ENCODE measurements at places on chromosomes 7 and 10.

DNA sequence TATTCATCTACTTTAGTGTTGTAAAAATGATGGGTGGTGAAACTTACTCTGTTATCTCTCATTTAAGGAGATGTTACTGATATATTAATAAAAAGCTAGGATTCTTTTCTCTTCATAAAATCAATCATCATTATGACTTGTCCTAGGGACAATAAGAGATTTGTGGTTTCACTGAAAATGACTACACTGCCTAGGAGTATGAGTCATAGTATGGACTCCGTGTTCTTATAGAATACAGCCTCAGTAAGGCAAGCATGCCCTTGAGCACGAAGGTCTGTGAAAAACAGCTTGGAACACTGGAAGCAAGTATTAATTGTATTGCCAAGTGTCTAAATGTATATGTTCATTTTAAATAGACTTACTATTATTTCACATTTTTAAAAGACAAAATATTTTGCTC, 749.2 kb upstream of the PCDH15 start:
- no peak for DNase-seq

DNA sequence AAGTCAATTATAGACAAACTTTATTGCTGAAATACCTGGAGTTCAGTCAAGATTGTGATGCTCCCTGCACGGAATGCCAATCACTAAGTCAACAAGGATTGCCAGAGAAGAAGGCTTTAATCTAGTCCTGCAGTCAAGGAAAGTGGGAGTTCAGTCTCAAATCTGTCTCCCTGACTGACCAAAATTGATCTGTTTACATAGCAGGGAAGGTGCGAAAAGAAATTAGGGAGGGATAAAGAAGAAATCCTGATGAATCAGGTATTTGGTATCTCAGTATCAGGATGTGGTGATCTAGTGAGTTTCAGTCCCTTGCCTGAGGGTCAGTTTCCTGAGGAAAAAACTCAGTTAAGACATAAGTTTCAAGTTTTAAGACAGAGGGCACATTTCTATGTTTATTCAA, 2.1 kb upstream of the AKR1D1 start:
- DNase-seq: no peak

DNA sequence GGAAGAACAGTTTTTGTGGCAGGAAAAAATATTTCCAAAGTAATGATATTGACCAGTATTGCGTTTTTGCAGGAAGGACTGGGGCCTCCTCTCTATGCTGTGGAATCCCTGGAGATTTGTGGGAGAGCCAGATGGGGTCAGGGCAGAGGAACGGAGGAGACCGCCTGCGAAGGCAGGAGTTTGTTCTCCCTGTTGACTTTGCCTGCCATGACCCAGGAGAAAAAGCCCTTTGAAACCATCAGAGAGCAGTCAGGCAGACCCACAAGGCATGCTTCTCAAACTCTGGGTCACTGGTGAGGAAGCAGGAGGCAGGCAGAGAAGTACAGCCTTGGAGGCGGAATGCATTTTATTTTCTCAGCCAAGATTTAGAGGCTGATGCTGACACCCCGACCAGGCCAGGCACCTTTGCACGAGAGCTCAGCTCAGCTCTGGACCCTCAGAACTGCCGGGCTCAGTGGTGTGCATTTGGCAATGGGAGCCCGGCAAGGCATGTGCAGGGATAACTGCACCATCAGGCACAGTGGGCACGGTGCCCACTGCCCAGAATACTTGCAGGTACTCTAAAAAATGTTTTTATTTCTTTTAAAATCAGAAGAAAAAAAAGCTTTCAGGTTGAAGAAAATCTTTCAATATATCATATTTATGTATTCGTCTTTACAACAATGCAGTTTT, 410.4 kb downstream of the RPS24 start:
- DNase-seq: no peak

- DNase-seq: peak; percentile 90
Observed at GRCh38 chr7:19677180-19677579, 31.7 kb downstream of the POLR1F start.

- no peak for DNase-seq
Observed at GRCh38 chr10:123808906-123809305, 82.7 kb downstream of the CPXM2 start.

DNA sequence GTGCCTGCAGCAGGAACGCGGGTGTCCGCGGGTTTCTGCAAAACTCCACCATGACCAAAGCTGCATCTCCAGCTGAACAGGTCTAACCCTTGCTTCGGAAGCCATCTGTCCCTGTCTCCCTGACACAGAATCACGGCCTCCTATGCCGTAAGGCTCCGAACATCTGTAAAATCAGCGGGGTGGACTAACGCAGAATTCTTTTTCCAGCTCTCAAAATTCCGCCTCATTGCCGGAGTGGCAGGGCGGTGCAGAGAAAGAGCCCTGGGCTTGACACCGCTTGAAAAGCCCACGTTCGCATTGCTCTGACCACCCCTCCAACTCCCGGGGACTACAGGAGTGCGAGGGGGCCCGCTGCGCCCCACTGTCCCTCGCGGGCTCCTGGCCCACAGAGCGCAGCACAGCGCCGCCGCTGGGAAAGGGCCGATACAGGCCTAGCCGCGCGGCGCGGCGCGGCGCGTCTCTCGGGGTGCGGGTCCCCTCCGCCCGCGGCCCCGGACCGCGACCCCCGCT, 409 bp downstream of the DNMBP start:
- DNase-seq: no peak

GRCh38 chr10:110496553-110497437, 912 bp upstream of the DUSP5 start:
- no peak for DNase-seq

DNA sequence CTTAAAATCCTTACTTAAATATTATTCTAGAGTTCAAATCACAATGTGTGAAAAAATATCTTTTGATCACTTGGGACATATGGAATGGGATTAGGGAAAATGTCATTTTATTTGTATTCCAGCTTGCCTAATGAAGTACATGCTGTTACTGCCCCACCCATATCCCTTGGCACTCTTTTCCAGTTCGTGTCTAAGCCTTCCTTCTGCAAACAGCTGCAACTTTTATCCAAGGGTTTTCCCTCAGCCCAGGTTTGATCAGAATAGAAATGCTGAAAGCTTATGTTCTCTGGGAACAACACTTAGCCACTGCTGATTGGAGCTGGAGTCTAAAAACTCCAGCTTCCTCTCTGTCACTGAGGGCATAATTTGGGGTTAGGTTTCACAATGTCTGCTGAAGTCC, 214.1 kb upstream of the FAM3C start:
- no peak for DNase-seq

- DNase-seq: no peak
Observed at GRCh38 chr7:32058002-32058401, 12.2 kb downstream of the PDE1C start.

GRCh38 chr10:44244745-44245600, 139.9 kb downstream of the CXCL12 start:
- DNase-seq: no peak

DNA sequence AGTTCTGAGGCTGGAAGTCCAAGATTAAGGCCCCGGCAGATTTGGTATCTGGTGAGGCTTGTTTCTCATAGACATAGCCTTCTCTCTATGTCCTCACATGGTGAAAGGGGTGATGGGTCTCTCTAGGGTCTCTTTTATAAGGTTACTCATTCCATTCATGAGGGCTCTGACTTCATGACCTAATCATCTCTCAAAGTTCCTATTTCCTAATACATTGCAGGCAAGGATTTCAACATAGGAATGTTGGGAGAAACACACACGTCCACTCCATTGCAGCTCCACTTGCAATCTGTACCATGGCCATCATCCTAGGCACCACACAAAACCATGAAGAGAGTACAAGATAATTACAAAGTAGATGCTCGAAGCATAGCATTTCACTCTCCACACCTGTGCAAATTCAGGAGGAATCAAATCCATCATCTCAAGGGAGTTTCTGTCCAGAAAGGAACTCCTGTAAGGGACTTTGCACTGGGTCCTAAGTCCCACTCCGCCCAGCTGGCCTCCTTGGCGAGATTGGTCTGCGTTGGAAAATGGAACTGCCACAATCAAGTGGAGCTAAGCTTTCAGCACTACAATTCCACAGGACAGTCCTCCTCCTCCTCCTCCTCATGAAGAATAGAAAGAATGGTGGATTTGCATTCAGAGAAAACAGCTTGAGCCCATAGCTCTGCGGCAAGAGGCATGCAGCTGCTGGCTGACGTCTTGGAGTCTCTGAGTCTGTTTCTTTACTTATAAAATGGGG, 8.8 kb downstream of the DDC start:
- DNase-seq: no peak

- DNase-seq: no peak
Observed at GRCh38 chr10:75703191-75703854, 271.9 kb downstream of the LRMDA start.

DNA sequence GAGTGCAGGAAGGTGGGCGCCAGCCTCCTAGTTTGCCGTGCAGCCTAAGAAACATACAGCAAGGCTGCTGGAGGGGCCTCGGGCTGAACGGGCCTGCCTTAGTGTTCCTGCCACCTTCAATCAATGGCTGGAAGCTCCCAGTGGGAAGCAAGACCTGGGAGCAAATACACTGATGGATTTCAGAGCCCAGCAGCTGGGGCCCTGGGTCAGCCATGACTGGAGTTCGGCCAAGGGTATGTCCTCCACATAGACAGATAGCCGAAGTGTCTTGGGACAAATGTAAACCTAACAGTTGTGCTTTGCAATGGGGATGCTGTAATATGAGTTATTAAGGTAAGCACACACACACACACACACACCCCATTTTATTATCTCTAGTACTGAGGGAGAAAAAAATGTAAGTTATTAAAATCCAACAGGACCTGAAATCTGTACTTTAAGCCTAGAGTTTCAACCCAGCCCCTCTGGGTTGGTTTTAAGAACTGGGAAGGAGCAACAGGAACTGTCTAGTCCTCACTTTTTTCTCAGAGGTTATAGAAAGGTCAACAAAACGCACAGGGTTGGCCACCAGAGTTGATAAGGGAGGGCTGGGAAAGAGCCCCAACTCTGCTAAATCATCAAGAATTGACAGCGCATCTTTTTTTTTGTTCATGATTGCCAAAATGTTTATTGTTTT, 50.0 kb upstream of the CELF2 start:
- DNase-seq: no peak

GRCh38 chr7:18177129-18177814, 149.6 kb upstream of the PRPS1L1 start:
- DNase-seq: no peak

GRCh38 chr10:62651341-62651740, 153.2 kb upstream of the ADO start:
- DNase-seq: no peak

DNA sequence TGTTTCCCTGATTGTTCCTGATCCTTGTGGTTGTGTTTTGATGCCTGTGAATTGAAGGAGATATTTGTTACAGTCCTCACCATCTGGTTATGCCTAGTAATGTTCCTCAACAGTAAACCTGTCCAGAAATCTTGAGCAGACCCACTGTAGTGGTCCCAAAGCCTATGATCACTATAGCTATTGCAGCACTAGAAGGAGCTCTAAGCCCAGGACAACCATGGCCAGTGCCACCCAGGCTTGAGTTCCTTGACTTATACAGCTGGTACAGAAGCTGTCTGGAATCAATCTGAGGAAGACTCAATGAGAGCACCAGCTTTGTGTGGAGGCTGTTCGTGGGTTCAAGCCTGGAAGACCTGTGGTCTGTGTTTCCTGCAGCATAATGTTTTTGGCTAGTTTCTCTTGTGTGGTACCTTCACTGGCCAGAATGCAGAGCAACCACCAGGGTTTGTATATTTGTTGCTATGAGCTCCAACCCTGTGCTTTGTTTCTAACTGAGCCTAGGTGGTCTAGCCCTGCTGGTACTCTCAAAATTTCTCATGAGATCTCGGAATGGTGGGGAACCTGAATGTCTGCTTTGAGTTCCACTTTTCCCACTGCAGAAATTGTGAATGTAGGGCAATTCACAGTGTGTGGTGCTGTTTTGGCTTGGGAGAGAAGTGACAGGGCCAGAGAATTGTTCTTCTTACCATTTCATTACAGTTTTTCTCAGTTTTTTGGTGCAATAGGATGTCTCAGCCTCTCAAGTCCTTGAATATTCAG, 355.2 kb downstream of the SUGCT start:
- DNase-seq: no peak

DNA sequence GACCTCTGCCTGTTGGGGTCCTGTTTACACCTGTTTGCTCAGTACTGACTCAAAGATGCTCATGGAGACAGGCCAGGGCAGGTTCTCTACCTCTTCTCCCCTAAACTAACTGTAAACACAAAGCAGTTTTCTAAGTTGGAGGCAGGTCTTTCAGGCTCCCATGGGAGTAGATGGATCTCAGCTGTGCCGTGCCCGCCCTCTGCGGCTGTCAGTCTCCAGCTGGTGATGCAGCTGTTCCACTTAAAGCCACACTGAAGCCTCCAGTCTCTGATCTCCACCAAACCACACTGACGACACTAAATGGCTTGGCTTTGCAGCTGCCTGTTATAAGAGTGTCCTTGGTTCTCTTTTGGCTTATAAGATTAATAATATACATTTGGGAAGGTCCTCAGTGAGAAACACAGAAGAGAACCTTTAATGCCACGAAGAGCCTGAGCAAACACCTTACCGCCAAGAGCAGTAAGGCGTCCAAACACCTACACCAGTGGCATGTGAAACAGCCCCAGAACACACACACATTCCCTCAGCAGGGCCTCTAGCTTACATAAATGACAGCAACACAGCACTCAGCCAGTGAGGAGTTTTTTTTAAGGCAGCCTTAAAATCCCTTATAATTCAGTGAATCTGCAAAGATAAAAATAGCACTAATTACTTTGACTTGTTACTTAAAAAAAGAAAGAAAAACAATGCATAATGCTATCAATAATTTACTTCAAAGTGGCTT, 60.4 kb upstream of the KCNIP2 start:
- DNase-seq: no peak

DNA sequence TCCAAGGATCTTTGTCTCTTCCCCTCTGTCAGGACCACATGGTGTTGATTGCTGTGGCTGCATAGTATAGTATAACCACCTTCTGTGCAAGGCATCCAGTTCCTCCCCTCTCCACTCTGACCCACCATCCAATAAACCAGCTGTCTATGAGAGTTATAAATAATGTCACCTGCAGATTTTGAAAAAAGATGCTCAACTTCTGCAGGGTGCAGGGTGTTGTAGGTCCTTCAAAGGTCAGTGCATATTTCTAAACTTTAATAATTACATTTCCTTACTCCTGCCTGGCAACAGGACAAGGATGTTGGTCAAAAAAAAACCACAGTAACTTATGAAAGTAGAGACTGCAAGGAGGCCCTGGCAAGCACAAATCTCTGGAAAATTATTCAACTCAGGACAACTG, 166.2 kb downstream of the PKD1L1 start:
- no peak for DNase-seq
